T-helper 9 cell (primary cell): ENCODE measurements at places on chromosomes 4 and X.

- DNase-seq: no peak
These were observed 53.0 kb upstream of the DAPP1 start for GRCh38 chr4:99763635-99764101.

- no peak for DNase-seq
These were observed 33.5 kb downstream of the IGFBP7 start for GRCh38 chr4:57076646-57077045.

DNA sequence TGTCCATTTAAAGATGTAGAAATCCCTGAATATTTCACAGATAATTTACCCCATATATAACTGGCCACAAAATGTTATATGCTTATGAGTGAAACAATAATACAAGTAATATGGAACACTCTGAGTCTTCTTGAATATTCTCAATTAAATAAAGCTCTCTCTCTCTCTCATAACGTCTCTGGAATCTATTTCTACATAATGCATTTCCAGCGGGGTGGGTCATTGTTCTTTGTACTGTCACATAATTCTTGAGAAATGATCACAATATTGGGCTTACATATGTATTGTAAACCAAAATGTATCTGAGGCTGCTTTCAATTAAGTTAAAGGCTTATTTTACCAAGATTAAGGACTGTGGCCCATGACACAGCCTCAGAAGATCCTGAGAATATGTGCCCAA is 596.3 kb downstream of the FAT4 start:
- DNase-seq: no peak

DNA sequence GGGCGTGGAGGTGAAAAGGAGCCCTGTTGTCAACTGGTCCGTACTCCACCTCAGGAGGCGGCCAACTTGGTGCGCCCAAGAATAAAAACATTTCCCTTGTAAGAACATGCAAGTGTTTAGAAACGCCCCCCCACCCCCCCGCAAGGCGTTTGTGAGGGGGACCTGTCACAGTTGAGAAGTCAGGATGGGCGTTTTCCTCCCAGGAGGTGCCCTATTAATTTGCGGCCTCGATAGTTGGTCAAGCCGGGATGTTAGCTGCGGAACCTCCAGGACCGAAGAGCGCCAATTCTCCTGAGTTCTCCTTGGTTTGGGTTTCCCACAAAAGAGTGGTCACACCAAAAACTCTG is 651 bp upstream of the SAP30 start:
- peak; percentile 41 for DNase-seq

DNA sequence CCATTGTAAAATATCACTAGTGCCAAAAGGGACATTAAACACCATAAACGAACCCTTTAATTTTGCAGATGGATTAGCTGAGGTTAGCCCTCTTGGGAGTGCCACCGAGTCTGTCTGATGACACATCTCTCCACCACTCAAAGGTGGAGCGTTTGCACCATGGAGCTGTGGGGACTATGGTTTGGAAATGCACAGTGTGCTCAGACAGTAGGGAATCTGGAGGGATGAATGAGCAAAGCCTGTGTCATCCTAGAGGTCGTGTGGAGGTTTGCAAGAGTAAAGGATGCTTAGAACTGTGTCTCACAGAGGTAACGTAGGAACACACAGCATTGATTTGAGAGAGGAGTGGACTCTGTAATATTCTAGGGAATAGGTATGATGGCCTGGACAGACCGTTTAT is 93.7 kb downstream of the CLNK start:
- no peak for DNase-seq

- no peak for DNase-seq
These were observed 28.3 kb downstream of the FGFRL1 start for GRCh38 chr4:1039493-1040343.

GRCh38 chrX:78618987-78619386 is 40.1 kb downstream of the RTL3 start:
- no peak for DNase-seq

GRCh38 chr4:5014007-5014682 is 5.1 kb downstream of the CYTL1 start:
- DNase-seq: no peak

GRCh38 chr4:1628892-1629698 is 55.0 kb downstream of the FAM53A start:
- peak; percentile 75 for DNase-seq

- DNase-seq: no peak
These were observed 82.9 kb upstream of the TAB3 start for GRCh38 chrX:30971774-30972603.

- DNase-seq: no peak
These were observed 255.4 kb downstream of the SPANXN1 start for GRCh38 chrX:145502670-145503069.

DNA sequence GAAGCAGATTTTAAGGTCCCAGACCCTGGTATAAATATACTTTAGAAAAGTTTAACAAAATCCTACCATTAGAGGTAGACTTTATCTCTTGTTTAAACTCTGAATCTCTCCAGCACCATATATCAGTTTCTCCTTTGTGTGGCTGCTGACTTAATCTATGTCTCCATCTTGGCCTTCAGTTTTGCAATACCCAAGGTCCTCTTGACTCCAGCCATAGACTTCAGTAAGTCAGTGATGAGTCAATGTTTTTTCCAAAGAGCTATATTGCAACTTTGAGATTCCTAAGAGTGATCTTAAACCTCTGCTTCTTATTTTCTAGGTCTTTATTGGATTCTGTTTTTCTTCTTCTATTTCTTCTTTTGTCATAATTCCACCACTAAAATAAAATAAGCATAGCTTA is 50.8 kb upstream of the ADGRL3 start:
- no peak for DNase-seq

DNA sequence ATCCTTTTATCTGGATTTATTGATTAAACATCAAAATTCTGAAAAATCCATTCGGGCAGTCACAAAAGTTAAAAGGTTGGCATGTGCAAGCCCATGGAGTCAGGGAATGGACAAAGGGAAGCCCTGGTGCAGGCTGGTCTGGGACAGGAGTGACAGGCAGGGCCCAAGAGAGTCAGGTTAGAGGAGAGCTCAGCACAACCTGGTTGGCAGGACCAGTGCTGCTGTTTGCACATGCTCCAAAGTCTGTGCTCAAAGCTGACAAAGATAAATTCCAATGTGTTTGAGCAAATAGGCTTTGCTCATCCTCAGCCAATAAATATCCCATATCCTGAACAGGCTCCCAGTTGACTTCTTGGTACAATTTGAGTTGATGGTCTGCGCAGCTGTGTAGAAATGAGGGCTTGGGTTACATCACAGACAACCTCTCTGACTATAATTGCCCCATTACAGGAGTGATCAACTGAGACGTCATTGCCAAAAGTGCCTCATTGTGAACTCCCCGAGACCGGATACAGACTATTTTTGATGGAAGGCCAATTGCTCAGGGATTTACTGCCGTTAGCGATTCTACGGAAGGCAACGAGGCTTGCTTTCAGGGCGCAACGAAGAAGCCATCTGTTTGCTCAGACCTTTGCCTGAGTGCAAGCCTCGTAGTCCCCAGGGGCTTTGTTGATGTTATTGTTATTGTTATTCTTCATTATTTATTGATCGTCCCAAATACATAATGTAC is 1008.1 kb upstream of the TENM3 start:
- DNase-seq: no peak

DNA sequence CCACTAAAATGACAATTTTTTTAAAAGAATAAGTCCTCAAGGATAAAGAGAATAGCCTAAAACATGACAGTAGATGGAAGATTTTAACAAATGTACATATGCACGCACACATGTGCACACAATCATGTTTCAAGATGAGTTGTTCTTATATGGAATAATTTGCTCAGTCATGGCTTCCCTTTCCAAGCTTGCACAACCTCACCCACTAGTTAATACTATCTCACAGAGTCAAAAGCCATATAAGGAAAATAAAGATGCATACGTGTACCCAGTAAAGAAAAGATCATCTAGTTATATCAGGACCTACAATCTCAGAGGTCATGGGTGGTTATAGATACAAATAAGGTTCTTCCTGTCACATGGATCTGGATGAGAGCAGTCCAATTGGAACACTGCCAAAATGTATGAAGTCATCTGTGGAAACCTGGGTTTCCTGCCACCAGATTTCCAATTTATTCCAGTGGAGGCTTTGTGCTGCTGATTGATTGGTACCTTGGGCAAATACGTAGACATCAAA is 56.1 kb downstream of the FAM13A start:
- DNase-seq: no peak

GRCh38 chr4:6773616-6774540 is 8.6 kb upstream of the KIAA0232 start:
- no peak for DNase-seq

DNA sequence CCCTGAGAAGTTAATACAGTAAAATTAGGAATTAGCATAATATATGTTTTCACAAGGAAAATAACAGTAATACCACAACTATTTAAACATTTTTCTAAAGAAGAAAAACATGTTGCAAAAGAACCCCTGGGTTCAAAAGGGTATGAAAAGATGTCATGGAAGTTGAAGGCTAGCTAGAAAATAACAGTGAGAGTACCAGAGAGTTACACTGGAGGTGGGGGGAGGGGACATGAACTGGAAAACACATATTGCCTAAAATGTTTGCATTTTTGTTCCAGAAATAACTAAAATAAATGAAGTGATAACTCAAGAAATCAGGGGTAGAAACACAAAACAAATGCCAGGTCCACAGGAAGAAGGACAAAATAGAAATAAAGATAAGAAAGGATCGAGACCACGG is 336.6 kb upstream of the MAD2L1 start:
- no peak for DNase-seq

DNA sequence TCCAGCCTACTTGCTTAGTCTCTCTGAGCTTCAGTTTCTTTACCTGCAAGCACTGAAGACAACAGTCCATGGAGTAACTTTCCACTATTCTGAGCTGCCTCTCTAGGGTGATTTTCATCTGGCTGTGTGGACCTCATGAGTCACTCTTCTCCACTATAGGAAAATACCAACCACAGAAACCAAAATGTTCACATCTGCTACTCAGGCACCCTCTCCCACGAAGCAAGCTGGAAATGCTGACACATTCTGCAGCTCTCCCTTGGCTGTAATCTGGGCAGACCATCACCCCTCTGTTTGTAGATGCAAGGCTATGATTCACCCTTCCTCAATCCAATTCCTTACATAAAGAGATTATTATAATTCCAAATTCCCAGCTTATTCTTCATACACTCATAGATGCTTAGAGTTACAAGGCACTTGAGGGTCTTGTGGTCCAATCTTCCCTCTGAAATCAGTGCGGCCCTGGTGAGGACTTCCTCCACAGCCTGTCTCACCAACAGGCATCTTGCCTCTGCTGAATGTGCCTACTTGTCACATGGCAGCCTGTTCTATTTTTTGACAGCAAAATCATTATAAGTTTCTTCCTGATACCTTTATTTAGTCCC is 97.0 kb upstream of the LNX1 start:
- no peak for DNase-seq

GRCh38 chr4:128820671-128821070 is 11.2 kb downstream of the JADE1 start:
- DNase-seq: no peak

DNA sequence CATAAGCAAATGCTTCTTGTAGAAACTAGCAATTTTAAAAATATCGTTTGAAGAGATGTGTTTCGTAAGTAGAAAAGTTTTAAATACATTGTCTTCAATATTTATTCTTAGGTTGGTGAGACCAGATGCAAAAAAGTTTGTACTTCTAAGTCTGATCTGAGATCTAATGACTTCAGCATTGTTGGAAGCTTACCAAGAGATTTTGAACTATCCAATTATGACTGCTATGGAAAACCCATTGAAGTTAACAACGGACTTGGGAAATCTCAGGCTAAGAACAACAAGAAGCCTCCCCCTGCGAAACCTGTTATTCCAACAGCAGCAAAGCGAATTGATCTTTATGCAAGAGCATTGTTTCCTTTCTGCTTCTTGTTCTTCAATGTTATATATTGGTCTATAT is 50.2 kb upstream of the GRIA2 start:
- no peak for DNase-seq

DNA sequence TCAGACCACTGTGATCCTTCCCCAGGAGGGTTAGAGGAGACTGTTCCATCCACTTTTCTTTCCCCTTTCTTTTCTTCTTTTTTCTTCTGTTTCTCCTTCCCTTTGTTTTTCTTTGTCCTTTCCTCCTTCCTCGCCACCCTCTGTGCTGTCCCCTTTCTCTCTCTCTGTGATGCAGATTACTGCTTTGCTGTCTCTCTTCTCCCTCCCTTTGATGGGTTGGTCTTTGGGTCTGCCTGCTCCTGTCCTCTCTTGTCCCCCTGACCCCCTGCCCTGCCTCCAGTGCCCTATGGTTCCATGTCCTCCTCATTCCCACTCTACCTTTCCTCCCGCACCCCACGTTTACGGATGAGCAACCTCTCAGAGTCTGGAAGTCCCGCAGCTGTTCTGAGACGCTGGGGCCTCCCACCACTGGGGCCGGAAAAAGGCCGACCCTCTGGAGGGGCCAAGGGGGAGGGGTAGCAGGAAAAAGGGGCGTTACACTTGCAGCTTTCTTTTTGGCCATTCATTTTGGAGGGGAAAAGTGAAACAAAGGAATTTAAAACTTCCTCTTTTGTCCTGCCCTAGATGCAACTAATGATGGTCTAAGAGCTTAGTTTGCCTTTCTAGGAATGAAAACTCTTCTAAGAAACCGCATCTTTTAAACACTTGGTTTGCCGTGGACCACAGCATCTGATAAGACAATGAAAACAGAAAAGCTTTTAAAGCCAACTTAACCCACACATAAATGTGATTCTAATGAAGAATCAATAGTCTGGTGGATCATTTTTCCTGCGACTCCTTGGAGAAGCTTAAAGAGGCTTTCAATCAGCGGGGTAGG is 24.5 kb upstream of the TSR2 start:
- no peak for DNase-seq

DNA sequence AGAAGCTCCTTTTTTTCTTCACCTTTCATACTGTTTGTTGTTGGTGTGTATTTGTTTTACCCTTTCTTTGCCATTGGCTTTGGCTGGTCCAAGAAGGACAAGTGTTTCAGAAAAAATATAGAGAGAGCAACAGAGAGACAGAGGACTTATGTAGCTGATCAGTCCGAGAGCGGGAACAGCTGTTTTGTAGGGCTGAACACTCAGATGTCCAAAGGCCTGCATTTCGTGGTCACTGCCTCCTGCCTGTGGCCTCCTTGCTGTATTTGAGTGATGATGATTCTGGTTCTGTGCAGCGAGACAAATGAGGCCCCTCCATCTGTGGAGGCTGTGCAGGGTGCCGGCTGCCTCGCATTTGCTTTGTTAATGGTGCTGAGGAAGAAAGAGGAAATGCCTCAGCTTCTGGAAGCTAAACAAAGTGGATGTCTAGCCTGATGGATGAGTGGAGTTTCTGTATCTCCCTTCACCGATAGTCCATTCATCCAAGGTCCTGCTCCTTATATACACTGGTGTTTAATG is 19.8 kb upstream of the STOX2 start:
- DNase-seq: no peak

- no peak for DNase-seq
These were observed 27.1 kb downstream of the FHIP1A start for GRCh38 chr4:151436093-151436518.

DNA sequence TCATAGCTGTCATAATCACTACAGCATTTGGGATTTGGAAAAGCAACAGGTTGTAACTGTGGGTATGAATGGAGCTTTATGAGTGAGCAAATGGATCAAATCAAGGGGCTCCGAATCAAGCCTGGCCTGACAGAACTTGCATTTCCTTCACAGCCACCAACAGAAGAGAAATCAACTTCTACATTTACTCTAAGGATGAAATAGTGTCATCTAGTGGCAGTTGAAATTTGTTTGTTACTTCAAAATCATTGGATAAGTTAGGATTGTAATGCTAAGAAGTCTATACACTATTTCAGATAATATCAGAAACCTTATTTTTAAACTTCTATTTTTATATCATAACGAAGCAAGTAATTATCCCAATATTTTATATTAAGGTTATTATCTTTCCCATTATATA is 10.7 kb upstream of the WDR17 start:
- DNase-seq: no peak

GRCh38 chrX:132532913-132533312 is 44.1 kb upstream of the MBNL3 start:
- no peak for DNase-seq
